ENCODE measurements at places on chromosomes 6 and 20. TPM values are rescaled to one million over a fixed set of nuclear protein-coding genes. Genes with fewer than 3 reads are reported as not detected.

The FAM162B gene
- not detected for total RNA-seq

The METTL24 gene
- not detected for total RNA-seq

The PGC gene
- total RNA-seq = not detected

The OVOL2 gene
- not detected for total RNA-seq

The MATN4 gene
- not detected for total RNA-seq

The FHL5 gene
- not detected for total RNA-seq

The CCN6 gene
- total RNA-seq = not detected

The JAG1 gene
- total RNA-seq = 9.5 TPM

Measured in smooth muscle cell of the umbilical artery (primary cell).